Small intestine (tissue), 16 donors: ENCODE measurements at places on chromosomes 5 and 9. TPM values are rescaled to one million over a fixed set of nuclear protein-coding genes. Genes with fewer than 3 reads are reported as not detected.

The ANKRD55 gene
- polyA plus RNA-seq: 0.13 TPM

The CBY3 gene
- polyA plus RNA-seq: 1.0 TPM

The SH3TC2 gene
- polyA plus RNA-seq: not detected

The CNTNAP3B gene
- polyA plus RNA-seq: 0.22 TPM

The LCN12 gene
- polyA plus RNA-seq: not detected

The PALM2AKAP2 gene
- polyA plus RNA-seq: not detected

The FOXD4L4 gene
- not detected for polyA plus RNA-seq

The CDKN2A gene
- polyA plus RNA-seq: 2.7 TPM

The GRXCR2 gene
- polyA plus RNA-seq: not detected

The NME5 gene
- polyA plus RNA-seq: not detected

The DMRT3 gene
- polyA plus RNA-seq: not detected

DNA sequence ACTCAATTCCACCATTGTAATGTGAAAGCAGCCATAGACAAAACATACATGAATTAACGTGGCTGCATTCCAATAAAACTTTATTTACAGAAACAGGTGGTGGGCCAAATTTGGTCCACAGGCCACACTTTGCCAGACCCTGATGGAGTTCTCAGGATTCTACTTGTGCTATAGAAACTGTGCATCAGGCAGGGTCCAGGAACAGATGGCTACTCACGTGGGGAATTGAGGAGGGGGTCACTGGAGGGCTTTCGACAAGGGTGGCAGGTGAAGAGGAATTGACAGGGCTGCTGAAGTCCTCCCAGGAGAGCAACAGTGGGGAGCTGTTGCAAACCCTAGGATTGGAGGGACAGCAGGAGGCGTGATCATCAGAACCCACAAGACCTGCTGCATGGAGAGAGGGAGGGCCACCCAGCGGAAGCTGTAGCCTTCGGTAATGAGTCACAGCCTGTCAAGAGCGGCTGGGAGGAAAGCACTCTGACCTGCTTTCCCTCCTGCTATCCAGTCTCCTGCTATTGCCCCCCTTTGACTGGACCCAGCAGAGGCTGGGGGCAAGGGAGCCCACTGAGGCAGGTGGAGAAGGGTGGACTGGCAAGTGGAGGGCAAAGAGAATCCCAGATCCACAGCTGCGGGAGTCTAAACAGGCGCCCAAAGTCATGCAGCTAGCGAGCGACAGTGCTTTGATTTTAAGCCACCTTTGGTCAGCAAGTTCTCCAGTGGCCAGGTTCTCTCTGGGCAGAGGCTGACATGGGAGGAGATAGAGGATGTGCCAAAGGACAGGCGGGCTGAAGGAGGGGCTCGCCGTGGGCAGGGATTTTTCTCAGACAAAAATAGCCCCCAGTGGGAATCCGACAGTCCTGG is 138.3 kb upstream of the SMIM23 start:
- no peak for DNase-seq

- DNase-seq: no peak
These were observed 385.8 kb downstream of the EFNA5 start for GRCh38 chr5:107284822-107285525.

DNA sequence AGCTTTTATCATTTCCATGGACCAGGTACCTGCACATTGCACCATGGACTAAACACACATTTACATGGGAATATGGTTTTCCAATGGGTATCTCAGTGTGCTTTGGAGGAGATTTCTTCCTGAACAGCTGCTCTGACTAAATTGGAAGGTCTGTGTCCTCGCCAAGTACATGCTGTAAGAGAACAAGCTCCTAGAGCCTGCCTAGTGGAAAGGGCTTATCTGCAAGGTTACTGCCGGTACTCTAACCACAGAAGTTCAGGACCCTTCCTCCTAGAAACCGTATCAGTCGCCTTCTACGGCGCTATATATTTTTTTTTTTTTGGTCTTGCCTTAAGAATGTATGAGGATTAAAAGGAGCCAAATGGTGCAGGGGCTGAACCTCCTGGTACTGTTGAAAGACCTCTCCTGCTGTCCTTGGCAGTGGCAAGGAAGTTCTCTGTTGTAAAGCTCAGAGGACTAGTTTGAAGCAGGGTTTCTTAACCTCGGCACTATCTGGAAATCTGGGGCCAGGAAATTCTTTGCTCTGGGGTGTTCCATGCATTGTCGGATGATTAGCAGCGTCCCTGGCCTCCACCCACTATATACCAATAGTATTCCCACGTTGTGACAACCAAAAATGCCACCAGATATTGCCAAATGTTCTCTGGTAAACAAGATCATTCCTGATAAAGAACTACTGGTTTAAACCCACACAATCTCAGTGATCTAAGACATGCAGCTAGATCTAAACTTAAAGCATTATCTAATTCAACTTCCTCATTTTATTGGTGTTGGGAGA is 107.4 kb downstream of the FBXO38 start:
- DNase-seq: no peak

DNA sequence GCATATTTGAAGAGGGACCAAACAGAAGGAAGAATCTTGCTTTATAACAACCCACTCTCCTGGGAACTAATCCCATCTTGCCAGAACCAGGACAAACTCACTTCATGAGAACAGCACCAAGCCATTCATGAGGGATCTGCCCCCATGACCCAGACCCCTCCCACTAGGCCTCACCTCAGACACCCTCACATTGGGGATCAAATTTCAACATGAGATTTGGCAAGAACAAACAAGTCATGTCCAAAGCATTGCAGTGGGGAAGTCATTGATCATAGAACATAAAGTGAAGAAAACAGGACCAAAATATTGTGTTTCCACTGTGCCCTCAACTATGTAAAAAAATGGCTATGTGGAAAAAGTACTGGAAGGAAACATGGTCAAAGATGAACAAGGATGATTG is 43.9 kb downstream of the MAP1B start:
- DNase-seq: no peak

GRCh38 chr9:108603141-108603540 is 252.6 kb downstream of the ACTL7B start:
- no peak for DNase-seq

DNA sequence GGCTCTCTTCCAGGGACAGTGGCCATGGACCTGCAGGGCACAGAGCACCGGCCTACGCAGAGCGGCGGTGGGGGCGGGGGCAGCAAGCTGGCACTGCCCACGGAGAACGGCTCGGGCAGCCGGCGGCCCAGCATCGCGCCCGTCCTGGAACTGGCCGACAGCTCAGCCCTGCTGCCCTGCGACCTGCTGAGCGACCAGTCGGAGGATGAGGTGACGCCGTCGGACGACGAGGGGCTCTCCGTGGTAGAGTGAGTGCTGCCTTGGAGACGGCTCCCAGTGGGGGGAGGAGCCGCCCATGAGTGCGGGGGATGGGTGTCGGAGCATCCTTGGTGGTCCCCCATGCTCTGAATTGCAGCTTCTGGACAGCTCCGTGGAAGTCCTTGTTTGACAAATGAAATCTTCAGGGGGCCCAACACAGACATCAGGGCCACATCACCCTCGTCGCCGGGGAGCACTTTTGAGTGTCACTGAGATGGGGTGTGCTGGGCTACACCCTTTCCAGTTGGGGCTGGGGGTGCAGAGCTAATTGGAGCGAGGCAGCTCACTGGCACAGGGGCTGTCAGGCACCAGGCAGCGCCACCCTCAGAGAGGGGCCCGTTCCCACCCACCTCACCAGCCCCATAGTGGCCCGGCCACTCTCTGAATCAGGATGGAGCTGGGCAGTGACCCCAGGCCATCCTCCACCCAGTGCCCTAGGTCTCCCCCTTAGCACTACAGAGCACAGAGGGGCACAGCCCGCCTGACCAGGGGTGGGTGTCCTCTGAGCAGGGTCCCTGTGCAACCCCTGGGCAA is 70.9 kb downstream of the KCNT1 start:
- no peak for DNase-seq

GRCh38 chr9:89725271-89725670 is 120.5 kb downstream of the GADD45G start:
- no peak for DNase-seq

GRCh38 chr9:92440751-92441046 is 16.4 kb upstream of the OMD start:
- no peak for DNase-seq

GRCh38 chr5:78293851-78294247 is 649 bp downstream of the AP3B1 start:
- no peak for DNase-seq

- peak; percentile 70 for DNase-seq
These were observed 19.0 kb upstream of the C1QTNF3 start for GRCh38 chr5:34061993-34062392.

- DNase-seq: peak; percentile 45
These were observed 8.4 kb downstream of the TGFBI start for GRCh38 chr5:136037001-136037705.

GRCh38 chr9:35311891-35312639 is 150.3 kb downstream of the UNC13B start:
- no peak for DNase-seq

- no peak for DNase-seq
These were observed 85.4 kb downstream of the NTRK2 start for GRCh38 chr9:84754881-84755280.

- no peak for DNase-seq
These were observed 106.7 kb downstream of the INSYN2B start for GRCh38 chr5:169873642-169874041.

- no peak for DNase-seq
These were observed 17.7 kb upstream of the FTMT start for GRCh38 chr5:121834021-121834420.

DNA sequence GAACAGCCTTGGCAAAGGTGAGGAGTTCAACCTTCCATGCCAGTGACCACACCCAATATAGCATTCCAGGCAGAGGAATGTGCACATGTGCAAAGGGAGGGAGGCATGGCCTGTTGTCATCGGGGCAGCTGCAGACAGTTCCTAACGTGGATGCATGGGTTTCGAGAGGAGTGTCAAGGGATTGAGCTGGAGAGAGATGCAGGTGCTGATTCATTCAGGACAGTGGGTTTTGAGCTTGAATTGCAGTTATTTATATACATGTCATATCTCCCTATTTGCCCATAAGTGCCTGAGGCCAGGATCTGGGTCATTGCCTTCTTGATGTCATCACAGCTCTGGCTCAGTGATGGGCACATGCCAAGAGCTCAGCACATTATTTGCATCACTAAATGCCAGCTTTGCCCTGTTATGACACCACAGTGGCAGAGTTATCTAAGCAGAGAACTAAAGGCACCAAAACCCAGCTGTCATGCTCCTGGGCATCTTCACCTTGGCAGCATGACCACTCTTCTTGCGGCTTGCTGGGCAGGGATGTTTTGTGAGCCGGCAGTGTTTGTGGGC is 278.0 kb downstream of the NTRK2 start:
- no peak for DNase-seq

DNA sequence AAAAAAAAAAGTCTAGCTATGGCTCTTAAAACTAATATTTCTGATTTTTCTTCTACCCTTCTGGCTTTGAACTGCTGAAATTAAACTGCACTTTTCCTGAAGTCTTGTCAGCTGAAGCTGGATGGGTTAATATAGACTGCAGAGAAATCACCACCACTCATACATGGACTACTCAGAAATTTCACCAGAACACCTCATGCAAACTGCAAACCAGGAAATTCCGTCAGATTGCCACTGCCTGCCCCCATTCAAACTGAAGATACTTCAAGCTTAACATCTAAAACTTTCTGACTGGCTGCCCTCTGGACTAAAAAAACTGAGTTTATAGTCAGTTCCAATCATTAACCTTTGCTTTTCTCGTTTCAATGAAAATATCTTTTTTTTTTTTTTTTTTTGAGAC is 11.6 kb upstream of the ANXA2R start:
- DNase-seq: no peak

- no peak for DNase-seq
These were observed 285.2 kb downstream of the CDH12 start for GRCh38 chr5:22567983-22568382.

DNA sequence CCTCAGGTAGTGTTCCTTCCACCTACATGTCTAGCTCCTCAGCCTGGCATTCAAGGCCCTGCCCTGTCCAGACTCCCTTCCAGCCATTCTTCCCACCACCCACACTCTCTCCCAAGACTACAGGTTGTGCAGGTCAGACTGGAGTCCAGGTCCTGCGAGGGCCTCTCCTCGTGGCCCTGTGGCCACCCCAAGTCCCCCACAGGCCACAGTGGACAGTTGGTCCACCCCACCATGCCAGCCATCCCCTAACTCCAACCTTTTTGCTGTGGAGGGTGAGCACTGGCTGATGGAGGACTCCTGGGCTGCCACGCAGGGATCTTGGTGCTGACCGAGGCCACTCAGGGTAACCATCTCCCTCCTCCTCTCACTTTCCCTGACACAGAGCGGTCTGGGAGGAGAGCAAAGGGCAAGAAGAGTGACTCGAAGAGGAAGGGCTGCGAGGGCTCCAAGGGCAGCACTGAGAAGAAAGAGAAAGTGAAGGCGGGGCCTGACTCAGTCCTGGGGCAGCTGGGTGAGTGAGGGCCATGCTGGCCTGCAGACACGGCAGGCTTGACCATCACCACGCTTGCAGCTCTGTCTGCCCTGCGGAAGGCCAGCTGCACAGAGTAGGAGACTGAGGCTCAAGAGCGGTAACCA is 51.0 kb downstream of the JADE2 start:
- peak; percentile 66 for DNase-seq

GRCh38 chr9:128913995-128914772 is 6.6 kb upstream of the PHYHD1 start:
- no peak for DNase-seq

DNA sequence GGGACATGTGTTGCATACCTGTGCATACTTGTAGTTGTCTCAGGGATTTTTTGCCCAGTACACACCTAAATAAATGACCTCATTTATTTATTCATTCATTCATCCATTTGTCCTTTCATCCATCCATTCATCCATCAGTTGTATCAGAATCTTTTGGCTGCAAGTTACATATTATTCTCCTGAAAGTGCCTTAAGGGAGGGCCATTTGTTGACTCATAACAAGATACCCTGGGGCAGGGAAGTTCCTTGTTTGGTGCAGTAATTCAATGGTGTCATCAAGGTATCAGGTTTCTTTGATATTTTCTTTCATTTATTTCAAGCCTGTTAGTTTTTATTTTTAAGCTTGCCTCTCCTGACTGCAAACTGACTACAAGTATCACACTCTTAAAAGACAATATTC is 597.9 kb upstream of the TLE4 start:
- DNase-seq: no peak

- DNase-seq: peak; percentile 14
These were observed 21.2 kb upstream of the ATOSB start for GRCh38 chr9:35136866-35137265.

DNA sequence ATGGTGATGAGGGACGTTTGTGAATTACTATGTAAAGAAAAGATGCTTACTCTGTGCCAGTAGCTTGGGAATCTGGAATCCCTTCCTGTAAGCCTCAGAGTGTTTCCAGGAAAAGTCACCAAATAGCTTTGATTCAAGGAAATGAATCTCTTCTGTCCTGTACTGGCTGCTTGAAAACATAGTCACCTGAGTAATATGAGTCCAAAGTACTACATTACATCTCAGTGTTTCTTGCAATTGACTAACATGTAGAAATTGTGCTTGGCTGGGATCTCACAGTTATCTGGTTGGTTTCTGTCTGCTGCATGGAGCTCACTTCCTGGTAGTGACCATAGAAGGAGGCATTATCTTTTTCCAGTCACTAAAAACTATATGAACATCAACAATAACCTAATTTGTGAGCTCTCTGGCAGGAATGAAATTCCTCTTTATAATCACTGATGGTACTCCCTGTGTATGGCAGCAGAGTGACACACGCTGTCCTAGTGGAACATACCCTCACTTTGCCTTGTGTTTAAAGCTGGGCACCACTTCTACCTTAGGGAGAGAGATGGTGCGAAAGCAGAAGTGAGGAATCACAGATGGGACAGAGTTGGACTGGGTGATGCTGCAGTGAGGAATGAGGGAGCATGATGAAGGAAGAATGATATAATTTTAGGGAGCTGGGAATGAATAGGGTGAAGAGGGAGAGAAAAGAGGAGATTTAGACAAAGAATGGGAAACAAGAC is 568.5 kb downstream of the RAB3C start:
- DNase-seq: peak; percentile 73
